Fibroblast of the conjunctiva (primary cell): ENCODE measurements at places on chromosomes 11 and 22.

- DNase-seq: no peak
Measured at GRCh38 chr11:128615612-128616011, 28.3 kb upstream of the ETS1 start.

DNA sequence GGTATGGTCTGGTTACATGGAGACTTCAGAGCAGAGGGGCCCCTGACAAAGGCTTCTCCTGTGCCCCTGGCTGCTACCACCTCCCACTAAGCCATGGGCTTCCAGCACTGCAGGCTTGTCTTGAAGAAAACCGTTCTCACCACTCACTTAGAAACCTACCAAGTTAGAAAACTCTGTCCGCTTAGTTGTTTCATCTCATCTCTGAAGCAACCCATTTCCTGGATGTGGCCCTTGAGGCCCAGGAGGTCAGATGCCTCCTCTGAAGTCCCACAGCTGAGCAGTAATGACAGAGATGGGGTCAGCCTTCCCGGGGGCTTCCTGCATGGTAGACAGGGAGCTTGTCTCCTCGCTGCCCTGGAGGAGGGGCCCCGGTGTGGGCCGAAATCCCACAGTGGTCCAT is 12.9 kb downstream of the CSF2RB start:
- DNase-seq: no peak

DNA sequence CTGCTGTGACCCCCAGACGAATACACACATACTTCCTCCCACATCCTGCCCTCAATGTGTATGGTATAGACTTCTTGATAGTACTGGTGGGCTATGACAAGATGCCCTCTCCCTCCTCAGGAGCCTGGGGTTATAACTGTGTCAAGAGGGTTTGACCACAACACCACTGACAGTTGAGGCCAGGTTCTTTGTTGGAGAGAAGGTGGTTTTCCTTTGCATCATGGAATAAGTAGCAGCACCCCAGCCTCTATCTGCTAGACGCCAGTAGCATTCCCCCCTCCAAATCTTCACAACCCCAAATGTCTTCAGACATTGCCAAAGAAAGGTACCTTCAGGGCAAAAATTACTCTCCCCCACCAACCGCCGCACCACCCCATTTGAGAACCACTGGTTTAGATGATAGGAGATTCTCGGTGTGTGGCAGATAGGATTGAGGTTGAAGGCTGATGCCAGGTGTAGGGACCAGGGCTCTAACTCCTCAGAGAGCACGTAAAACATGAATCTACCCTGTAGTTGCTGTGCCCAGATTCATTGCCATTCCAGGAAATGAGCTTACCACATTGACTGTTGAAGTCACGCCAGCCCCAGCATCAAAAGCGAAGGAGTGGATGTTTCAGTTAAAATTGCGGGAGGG is 5.5 kb upstream of the MYO18B start:
- DNase-seq: no peak

DNA sequence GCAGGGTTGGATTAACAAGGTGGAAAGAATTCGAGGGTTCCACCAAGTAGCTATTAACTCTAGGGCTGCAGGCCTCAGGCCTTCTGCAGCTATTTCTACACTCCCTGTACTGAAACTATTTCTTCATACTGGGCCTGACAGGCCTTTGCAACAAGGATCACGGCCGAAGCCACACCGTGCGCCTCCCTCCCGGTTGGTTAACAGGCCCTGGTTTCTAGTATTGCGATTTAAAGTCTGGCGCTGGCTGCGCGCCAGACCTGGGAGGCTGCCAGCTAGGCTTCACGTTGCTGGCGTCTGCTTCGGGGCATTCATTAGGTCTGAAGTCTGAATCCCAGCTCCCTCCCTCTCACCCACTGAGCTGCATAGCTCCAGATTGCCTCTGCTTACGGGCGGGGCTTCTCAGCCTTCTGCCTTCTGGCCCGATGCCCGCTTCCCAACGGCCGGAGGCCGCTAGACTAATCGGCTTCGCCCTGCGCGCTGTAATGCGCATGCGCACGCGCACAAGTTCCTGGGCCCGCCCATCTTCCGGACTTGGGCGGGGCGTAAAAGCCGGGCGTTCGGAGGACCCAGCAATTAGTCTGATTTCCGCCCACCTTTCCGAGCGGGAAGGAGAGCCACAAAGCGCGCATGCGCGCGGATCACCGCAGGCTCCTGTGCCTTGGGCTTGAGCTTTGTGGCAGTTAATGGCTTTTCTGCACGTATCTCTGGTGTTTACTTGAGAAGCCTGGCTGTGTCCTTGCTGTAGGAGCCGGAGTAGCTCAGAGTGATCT is 1.6 kb downstream of the LDHA start:
- DNase-seq: peak; percentile 100

DNA sequence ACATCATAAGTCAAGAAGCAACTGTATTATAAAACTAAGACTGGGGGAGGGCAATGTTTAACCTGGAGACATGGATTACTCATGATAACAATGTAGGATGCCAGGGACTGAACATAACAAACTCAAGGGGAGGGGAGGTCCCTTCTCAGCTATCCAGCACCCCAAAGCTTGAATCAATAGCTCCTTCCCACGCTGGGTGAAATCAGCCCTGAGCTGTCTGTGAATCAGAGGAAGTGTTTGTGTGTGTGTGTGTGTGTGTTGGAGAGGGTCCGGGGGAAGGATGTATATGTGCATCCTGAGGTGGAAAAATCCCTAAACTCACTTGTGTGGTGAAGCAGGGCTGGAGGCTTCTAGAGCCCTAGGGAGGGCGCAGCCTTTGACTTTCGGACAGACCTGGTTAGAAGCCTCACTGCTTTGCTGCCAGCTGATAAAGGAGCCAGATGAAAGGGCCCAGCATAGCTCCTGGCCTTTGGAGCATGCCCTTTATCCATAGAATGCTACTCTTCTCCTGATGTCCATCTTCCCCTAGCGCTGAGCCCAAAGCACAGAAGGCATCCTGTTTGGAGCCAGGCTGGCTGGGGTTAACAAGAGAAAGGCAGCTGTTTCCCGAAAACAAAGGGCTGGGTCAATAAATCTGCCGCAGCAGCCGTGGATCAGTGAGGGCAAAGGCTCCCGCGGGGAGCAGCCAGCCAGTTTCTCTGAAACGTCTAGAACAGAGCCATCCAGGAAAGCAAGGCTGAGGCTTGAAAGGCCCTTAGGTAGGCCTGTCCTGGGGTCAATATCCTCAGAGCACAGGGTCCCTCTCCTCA is 35.8 kb downstream of the TNKS1BP1 start:
- peak; percentile 30 for DNase-seq

DNA sequence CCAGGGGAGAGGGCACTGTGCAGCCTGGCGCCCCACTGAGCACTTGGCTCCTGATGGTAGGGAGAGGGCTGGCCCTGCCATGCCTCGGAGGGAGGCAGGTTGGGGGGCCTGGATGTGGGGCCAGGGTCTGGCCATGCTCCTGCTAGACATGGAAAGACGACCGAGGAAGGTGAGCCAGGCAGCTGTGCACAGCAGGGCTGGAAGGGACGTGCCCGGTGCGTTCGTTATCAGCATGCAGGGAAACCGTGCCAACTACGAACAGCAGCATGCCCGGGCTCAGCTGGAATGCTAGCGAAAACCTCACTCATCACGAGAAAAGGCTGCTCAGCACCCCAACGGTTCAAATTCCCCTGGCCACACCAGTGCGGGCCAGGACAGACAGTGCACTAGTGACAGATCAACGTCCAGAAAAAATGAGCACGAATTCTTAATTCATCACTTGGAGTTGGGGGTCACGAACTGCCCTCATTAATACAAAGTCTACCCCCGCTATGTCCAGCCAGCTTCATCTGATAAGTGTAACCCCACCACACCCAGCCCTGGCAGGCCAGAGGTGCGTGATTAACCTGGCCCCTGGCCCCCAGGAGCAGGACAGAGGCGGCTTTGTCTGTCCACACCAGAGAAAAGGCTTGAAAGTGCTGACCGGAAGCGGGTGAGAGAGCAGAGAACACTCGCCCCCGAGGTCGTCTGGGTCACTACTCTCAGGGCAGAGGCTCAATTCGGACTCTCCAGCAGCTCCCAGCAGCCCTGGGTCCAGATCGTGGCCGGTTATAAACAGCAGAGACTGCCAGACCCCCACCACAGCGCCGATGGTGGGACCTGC is 84.2 kb downstream of the CELSR1 start:
- no peak for DNase-seq

DNA sequence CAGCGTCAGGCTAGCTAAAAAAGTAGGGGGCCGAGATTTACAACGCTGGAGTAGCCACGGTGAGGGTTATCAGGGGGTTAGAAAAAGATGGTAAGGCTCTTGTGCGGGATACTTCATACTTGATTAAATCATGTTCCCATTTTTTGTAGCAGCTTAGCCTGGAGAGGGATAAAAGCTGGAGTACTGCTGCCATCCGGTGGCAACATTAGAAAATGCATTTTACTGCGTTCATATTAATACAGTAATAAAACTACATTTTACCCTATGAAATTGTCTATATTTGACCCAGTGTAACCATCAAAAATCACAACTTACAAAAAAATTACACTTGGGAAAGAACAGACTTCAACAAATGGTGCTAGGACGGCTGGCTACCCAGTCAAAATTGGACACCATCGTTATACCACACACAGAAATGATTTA is 17.3 kb downstream of the RPUSD4 start:
- DNase-seq: peak; percentile 18

DNA sequence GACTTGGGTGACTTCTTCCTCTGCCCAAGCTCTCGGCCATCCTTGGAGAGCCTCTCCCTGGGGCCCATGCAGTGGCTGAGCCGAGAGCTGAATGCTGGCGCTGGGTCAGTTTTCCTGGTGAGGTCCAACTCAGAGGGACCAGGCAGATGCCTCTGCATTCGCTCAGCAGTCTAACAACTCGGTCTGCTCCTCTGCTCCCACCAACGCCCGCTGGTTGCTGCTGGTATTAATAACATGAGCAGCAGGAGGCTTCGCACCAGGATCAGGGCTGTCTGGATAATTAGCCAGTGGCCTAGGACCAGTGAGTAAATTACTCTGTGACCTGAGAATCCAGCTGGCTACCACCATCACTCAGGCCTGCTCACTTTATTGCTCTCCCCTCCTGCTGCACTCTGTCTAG is 77.7 kb upstream of the FAM181B start:
- DNase-seq: no peak

DNA sequence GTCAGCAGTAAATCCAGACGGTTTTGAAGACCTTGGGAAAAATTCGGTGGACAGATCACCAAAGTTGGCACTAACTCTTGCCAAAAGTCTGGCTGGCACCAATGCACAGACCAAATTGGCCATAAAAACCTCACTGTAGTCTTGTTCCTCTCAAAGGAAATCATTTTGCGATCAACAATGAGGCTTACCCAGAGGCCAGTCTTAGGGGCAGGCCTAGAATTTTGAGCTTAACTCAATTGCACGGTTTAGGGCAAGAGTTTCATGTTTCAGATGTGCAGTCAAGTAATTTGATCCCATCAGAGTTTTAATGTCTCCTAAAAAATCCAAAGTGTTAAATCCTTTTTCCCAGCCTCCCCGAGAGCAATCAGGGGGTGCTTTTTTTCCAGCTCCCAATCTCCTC is 19.0 kb downstream of the MPPED2 start:
- DNase-seq: no peak

GRCh38 chr11:125300791-125301218 is 136.3 kb downstream of the PKNOX2 start:
- DNase-seq: peak; percentile 63

GRCh38 chr22:22833488-22833887 is 54.1 kb upstream of the IGLL5 start:
- no peak for DNase-seq

- no peak for DNase-seq
Measured at GRCh38 chr22:49284056-49284784, 543.5 kb downstream of the BRD1 start.

DNA sequence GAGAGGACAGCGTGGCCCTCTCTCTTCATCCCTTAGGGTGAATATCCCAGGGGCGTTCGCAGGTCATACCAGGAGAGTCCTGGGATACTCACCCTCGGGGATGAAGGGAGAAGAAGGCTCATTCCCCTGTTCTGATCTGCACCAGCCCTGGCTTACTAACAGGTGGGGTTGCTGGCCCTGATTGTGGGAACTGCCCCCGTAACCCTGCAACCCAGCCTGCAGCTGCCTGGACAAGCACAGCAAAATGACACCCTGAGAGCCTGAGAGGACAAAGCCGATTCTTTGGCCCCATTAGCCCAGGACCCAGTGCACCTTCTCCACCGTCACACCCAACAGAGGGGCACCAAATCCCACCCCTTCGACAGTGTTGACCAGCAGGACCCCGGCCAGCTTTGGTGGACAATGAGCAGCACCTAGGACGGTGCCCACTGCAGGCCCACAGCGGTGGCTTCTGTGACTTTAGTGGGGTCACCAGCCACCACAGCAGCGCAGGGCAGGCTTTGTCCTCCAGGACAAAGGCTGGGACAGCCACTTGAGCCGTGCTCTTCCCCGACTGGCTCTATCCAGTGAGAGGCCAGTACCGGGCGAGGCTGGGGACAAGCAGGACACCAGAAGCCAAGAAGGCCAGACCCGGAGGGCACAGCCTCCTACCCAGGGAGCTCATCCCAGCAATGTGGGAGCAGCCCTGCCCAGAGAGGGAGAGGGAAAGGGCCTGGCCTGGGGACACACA is 98.5 kb upstream of the RTL6 start:
- DNase-seq: no peak

GRCh38 chr22:19554834-19555404 is 30.7 kb upstream of the CLDN5 start:
- no peak for DNase-seq

- no peak for DNase-seq
Measured at GRCh38 chr22:27647540-27647939, 154.0 kb downstream of the MN1 start.

DNA sequence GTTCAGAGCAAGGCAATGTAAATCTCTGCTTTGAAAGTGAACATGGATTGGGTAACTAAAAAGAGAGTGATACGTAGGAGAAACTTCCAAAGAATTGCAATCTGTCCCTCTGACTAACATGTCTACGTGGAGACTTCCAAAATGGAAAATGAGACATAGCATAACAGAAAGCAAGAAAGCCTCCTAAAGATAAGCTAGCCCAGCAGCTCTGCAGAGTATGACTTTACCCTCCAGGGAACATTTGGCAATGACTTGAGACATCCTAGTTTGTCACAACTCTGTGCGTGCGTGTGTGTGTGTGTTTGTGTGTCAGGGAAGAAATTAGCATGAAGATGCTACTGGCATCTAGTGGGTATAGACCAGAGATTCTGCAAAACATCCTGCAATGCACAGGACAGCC is 817.4 kb downstream of the NTM start:
- no peak for DNase-seq

DNA sequence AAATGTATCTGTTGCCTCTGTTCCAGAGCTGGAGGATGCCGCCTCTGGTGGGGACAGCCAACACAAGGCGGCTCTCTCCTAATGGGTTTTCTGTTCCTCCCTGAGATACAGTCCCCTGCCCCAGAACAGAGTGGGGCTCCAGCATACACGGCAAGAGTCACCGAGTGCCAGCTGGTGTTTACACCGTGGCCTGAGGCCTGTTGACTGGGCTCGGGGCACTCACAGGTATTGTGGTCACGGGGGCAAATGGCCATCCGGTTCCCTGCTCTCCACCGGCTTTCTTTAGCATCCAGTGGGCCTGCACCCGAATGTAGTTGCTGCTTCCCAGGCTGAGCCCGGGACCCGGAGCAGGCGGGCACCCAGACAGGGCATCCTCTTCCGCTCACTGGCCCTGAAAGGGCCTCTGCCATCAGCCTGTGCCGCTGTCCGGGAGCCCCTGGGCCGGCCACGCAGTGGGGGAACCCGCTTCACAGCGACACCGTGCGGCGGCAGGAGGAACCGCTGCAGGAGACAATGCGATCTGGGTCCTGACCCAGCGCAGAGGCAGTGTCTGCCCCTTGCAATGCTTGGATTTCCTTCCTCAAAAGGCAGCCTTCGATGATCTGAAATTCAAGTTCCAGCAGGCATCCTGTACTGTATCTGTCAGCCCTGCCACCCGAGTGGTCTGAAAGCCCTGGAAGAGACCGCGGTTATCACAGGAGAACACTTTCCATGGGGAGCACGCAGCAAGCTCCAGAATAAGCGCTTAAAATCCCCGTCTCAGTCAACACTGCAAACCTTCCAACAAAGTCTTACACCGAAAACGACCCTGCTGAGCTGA is 859 bp upstream of the KRTAP5-5 start:
- DNase-seq: no peak
